Activated T-cell treated with anti-CD3 and anti-CD28 coated beads, Interleukin-2, amount 50 U/mL, for 4 hours (primary cell): ENCODE measurements at places on chromosomes 13 and 19.

GRCh38 chr19:13104848-13105711 is 2.4 kb upstream of the LYL1 start:
- DNase-seq, result no peak

DNA sequence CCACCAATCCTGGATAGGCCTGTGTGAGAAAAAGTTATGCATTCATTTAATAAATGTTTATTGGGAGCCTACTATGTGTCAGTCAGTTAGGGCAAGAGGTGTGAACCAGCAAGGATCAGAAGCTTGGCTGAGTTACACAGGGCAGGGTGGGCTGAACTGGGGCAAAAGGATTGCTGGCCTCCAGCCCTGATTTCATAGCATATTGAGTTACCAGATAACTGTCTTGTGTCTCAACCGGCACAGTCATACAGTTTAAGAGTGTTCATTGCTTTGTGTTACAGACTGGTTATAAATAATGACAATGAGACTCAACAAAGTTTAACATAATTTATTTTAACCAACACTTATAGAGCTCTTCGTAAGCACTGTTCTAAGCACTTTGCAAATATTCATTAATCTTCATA is 253.8 kb downstream of the DLEU7 start:
- DNase-seq, result no peak

DNA sequence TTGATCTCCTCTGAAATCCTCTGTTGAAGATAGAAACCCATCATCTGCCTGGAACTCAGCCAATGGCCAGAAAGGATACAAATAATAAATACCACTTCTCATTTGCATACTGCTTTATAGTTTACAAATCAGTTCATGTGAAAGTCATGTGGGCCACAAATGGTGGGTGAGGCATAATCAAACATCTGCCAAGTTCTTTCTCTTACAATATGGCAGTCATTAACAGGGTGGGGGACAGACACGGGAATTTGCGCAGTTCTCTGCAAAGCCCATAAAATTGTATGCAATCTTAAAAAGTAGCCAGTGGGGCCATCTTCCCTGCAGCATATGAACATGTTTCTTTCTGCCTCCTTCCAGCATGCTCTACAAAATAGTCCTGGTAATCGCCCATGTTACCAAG is 59.6 kb downstream of the NUFIP1 start:
- DNase-seq, result no peak

DNA sequence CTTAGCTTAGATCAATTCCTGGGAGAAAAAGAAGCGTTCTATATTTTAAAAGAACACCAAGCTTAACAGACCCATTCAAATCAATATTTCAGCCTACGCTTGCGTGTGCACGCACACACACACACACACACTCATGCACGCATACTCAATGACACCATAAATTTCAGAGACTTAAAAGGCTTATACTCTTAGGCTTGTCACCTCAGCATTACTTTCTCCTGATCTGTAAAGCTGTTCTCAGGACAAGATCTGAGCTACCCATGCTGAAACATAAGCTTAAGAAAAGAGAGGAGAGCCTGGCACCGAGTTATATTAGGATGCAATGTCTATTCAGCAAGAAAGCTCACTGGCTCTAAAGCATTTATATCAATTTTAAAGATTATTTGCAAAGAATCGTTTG is 368.5 kb downstream of the FGF14 start:
- no peak for DNase-seq
